ENCODE measurements at places on chromosomes 7 and 10.

DNA sequence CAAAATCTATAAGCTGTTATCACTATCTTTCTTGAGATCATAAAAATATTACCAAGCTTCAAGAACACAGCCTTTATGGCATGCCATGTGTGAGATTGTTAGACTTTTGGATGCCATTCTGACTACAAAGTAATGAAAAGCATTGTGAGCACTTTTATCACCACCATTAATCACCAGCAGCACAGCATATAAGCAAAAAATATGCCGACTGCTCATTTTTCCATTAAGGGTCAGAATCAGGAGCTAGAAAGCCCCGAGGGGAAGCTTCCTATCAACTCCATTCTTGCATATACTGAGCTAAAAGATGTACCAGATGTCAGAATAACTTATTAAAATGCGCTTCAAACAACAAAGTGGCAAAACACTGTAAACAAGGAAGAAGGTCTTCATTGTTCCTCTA is 114.3 kb downstream of the LMBR1 start:
- DNase-seq: no peak

DNA sequence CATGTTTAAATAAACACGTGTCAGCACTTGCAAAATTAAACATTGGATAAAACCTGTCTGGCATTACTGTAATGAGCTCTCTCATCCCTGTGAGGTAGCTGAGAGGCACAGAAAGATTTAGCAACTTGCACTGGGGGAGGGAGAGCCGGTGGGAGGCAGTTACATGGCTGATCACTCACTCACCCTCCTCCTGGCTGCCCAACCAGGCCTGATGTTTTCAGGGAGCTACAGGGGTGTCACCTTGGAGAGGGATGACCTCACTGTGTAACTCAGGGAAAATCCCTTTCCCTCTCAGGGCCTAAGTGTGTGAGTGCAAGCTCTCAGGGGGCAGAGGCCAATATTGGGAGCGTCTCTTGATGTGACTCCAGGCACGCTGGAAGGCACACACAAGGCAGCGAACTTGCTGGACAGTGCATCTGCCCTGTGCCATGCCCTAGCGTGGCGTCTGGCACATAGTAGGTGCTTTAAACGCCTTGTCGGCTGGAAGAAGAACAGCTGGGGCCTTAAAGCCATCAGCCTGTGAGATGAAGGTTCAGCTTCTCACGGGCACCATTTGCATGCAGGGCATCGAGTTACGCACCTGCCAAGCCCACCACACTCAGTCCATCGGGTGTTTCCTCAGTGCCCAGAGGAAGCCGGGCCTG is 51.1 kb downstream of the ELFN1 start:
- no peak for DNase-seq

DNA sequence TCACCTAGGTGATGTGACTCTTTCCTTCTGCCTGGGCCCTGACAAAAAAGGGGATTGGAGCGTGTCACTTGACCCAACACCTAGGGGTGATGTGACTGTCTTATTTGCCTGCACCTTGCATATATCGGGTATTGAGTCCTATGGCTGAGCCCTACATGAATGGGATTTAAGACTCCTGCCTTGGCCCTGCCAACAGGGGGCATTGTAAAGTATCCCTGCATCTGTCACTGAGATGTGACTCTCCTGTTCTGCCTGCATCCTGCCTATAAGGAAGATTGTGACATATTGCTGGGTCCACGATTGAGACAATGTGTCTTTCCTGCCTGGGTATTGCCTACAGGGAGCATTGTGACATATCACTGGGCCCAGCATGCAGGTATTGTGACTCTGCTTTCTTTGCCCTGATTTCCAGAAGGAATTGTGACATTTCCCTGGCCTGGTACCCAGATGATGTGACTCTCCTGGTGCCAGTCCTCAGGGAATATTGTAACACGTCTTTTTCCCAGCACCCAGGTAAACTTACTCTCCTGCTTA is 14.2 kb upstream of the ZNF107 start:
- DNase-seq: no peak

DNA sequence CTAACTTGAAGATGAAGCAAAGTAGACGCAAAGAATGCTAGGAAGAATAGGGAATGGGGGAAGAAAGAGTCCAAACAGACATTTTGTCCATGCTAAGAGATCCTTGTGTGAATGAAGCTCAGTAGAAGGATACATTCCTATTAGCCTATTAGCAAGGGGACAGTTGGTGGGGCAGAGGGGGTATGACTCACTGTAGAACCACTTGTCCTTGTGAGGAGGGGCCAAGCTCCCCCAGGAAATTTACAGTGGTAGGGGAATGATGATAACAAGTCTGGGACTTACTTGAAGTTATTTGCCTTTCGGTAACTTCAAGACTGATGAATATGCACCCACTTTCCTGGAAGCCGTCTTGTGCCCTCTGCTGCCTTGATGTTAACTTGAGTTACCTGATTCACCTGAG is 17.2 kb upstream of the SYPL1 start:
- no peak for DNase-seq

GRCh38 chr7:55017841-55018240 is 976 bp upstream of the EGFR start:
- DNase-seq: no peak

DNA sequence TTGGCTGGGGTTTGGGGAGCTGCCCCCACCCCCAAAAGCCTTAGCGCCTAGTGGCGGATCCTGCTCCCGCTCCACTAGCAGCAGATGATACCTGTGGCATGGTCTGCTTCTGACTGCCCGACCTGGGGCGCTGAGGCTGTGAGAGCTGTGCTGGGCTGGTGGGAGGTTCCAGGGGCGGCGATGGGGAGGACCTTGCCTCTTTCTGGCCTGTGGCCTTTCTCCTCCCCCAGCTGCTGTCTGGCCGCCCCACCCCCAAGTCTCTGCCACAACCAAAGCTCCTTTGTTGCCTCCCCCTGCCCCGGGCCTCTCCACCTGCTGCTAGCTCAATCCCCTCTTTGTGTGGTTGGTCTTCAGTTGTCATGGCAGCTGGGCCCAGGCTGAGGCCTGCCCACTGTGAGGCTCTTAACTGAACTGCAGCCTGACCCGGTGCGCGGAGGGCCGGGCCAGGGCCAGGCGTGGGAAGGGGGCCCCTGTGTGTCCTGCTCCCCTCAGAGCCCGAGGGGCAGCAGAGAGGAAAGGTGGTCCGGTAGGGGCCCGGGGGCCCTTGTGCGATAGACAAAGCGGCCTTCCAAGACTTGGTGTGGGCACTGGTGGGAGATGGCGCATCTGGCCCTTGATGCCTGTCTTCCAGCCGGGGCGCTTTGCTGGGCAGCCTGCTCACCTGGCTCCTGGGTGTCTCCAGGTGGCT is 4.7 kb downstream of the ZNF775 start:
- DNase-seq: no peak

GRCh38 chr10:13776861-13777311 is 190.1 kb downstream of the PRPF18 start:
- DNase-seq: no peak

- DNase-seq: no peak
Observed at GRCh38 chr7:148049068-148049467, 541.5 kb upstream of the C7orf33 start.

DNA sequence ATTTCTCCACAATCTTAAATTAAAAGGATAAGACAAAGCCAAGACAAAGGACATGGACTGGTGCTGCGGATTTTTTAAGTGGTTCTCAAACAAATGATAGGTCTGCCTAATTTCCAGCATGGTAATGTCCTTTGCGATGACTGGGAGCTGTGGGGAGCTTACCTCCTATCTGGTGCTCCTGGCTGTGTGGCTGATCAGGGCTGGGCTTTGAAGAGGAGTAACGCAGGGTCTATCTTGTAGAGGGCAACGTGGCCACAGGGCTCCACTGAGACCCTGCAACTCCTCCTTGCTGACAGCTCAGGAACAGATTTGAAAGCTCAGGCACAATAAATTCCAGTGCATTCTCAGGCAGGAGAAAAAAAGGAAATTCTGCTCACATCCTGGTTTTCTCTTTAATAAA is 103.1 kb upstream of the SFMBT2 start:
- DNase-seq: no peak

DNA sequence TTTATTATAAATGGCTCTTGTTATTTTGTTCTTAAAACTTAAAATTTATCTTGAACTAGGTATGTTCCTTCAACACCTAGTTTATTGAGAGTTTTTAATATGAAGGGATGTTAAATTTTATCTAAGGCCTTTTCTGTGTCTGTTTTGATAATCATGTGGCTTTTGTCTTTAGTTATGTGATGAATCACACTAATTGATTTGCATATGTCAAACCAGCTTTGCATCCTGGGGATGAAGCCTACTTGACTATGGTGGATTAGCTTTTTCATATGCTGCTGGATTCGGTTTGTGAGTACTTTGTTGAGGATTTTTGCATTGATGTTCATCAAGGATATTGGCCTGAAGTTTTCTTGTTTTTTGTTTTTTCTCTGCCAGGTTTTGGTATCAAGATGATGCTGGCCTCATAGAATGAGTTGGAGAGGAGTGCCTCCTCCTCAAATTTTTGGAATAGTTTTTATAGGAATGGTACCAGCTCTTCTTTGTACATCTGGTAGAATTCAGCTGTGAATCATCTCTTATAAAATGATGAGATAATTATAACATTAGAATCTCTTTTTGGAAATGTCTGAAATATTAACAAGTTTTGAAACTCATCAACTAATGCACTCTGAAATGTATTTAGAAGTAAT is 78.7 kb upstream of the AGR3 start:
- no peak for DNase-seq

DNA sequence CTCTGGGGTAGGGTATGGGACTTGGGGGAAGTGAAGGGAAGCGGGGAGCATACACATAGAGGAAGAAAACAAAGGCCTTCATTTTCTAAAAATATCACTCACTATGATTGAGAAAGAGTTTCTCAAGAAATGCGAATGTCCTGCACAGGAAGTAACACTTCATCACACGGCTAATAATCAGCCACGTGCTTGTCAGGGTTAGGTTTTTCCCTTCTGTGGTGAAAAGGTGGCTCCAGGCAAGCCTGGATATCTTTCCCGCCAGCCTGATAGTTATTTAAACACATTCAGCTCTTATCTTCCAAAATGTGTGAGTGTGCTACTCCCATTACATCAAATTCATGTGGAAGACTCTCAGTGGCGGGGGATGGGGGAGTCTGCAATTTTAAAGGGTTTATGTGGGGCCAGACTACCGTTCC is 166.4 kb upstream of the ADO start:
- DNase-seq: no peak

DNA sequence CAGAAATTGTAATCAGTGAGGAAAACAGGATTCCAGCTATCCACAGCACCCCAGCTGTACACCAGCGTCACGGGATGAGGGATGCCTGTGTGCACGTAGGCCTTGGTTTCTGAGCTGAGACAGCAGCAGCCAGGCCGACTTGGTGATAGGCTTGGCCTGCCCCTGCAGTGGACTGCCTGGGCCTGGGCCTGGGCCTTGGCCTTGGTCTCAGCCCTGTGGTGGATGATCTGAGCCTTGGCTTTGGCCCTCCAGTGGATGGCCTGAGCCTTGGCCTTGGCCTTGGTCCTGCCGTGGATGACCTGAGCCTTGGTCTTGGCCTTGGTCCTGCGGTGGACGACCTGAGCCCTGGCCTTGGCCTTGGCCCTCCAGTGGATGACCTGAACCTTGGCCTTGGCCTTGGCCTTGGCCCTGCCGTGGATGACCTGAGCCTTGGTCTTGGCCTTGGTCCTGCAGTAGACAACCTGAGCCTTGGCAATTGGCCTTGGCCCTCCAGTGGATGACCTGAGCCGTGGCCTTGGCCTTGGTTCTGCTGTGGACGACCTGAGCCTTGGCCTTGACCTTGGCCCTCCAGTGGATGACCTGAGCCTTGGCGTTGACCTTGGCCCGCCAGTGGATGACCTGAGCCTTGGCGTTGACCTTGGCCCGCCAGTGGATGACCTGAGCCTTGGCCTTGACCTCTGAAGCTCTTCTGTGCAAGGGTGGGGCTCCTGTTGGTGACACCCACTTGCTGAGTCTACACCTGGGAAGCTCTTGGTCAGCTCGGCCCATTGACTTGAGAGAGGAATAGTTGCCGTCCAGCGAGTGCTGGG is 93.8 kb downstream of the CUX1 start:
- no peak for DNase-seq

DNA sequence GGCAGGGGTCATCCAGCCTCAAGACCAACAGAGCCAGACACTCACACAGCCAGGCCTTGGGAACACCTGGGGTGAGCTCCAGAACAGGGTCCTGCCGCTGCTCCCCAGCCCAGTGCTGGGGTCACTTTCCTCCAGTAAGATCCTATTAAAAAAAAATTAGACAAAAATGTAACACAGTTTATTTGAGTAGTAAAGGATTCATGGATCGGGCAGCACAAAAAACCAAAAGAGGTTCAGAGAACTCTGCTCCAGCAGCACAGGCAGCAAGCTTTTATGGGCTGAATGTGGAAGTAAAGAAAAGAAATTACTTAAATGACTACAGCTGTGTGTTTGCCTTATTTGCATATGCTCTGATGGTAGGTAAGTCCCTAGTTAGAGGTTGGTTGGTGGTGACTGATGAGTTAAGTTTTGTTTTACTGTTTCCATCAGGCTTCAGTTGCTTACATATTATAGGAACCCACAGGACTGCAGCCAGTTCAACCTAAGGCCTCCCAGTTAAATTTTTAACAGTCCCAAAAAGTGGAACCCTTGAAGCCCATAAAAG is 80.5 kb upstream of the FGFR2 start:
- no peak for DNase-seq

DNA sequence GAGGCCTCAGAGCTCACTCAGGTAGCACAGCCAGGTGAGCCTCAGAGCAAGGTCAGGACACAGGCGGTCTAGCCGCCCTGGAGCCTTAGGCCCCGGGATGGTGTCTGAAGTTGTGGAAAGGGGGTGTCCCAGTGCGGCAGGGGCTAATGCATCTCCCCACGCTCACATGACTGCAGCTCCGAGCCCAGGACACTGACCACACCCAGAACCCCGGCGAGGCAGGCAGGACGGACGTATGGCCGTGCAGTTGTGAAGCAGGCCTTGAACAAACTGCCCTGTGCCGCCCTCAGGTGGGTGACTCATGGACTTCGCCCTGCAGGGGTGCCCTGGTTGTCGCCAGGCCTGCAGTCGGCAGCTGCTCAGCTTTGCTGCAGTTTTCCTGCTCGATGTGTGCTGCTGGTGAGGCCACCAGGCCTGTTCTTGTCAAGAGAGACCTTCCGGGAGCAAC is 5.0 kb upstream of the PRKAR1B start:
- DNase-seq: no peak

DNA sequence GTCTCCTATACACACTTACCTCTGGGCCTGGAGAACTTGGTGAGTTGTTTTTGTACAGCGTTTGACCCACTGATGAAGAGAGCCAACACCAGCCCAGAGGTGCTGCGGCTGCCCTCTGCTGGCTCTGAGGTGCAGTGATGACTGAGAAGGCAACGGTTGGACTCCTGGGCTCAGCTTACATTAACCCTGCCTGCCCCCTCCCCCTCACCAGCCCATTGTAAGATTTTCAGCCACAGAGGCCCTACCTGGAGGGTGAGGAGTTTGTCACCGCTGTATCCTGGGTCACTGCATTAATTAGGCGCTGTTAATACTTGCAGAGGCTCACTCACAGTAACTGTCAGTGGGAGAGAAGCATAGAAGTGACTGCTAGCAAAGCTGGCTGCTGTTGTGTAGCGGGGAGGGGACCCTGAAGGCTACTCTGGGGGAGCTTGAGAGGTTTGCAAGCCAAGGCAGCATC is 19.0 kb upstream of the ANKRD2 start:
- peak; percentile 71 for DNase-seq

DNA sequence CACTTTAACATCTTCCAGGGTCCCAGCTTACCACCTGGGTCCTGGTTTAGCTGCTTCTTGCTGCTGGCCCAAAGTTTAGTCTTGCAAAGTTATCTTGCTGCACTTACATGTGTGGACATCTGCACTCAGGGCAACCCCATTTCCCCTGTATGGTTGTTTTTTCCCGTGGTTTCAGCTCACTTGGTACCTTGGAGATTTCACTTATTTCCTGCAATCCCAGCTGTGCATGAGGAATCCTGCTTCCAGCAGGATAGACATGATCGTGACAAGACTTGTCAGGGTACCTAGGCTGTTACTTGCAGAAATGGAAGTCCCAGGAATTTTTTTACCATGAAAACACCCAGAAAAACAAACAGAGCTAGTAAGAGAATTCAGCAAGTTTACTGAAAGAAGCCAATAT is 95.9 kb upstream of the LEP start:
- no peak for DNase-seq

Data from stimulated activated naive CD8-positive, alpha-beta T cell treated with anti-CD3 and anti-CD28 coated beads, Interleukin-15, Interleukin-2, amounts not matched to agents 100 U/mL and 50 U/mL, for 24 hours (primary cell).